ENCODE measurements at places on chromosomes 4 and X.

GRCh38 chrX:133783274-133783673 is 202.1 kb downstream of the GPC3 start:
- no peak for DNase-seq

DNA sequence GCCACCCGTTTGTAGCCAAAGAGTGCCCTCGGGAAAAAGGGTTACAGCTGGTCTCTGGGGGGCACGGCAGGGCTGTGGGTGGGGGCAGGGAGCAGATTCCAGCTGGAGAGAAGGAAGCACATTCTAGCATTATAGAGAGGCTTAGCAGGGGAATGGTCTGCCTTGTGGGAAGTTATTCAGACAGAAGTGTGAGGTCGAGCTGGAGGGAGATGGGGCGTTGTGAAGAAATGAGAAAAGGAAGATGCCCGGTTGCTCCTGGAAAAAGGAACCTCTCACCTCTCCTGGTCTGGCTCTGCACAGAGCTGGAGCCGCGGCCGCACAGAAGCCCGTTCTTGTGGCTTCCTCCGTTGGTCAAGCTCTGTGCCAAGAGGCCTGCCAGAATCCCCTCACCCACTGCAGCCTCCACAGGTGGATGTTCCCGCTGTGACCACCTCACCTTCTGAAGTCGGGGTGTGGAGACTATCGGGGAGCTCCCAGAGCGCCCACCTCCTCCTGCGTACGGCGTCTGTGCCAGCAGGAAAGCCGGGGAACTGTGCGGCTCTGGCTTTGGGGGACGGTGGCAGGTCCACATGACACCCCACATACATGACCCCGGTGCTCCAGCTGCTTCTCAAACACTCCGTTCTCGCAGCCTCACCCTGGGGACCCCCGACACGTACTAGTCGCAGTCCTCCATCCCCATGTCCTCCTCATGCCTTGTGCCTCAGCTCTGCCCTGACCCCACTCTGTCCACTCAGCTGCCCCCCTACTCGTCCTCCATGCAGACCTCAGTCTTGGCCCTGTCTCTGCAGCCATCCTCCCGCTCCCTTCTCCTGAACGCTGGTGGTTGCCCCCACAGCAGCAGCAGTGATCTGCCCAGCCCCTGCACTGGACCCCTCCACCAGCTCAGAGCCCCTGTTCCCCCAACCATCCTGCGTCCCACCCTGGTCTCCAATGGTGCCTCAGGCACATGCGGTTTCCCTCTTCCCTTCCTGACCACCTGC is 52.2 kb upstream of the HGFAC start:
- no peak for DNase-seq

- DNase-seq = no peak
Observed at GRCh38 chrX:109856974-109857373, 123.9 kb upstream of the ACSL4 start.

DNA sequence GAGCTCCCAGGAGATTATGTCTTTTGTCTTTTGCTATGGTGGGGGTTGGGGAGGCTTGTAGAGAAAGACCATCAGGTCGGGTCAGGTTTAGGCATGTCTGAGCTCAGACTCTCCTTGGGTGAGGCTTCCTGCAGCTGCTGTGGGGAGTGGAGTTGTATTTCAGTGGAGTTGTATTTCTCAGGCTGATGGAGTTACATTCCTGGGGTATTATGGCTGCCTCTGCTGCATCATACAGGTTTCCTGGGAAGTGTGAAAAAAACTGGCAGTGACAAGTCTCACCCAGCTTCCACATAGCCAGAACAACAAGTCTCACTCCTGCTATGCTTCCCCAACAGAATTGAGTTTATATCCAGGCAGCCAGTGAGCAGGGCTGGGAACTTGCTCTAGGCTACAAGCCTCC is 119.3 kb downstream of the VSIG4 start:
- DNase-seq = no peak

- no peak for DNase-seq
Observed at GRCh38 chrX:24298191-24298590, 15.7 kb downstream of the SUPT20HL2 start.

DNA sequence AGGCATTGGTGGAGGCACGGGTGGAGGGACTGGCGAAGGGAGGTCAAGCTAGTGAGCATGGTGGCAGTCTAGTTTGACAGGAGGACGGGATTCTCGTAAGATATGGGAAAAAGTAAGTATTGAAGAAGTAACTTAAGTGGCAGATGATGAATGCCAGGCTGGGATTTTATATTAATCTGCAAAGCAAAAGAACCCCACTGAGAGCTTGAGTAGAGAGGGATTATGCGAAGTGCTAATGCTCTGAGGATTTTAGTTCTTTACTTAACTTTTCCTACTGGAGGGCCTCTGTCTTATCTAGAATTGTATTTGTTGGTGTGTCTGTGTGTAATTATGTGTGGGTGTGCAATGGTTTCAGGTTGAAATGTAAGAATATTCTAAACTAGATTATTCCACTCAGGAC is 327.9 kb downstream of the FAT4 start:
- DNase-seq = no peak

GRCh38 chr4:26074712-26075430 is 160.9 kb downstream of the SMIM20 start:
- DNase-seq = peak; percentile 65

GRCh38 chr4:80141543-80141942 is 55.8 kb upstream of the PRDM8 start:
- no peak for DNase-seq

DNA sequence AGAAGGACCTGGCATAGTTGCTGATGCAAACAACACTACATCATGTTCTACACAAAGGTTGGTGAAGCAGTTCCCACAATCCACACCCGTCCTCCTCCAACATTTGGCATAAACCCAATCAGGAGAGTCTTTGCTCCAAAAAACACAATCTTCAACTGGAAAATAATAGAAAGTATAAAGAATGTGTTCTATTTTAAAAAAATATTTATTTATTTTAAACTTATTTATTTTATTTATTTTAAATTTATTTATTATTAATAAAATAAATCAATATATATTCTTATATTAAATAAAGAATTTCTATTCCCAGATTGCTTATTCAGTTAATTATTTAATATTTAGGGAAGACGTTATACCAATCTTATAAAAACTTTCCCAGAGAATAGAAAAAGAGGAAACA is 1753.7 kb upstream of the AGA start:
- DNase-seq = no peak

- no peak for DNase-seq
Observed at GRCh38 chrX:121000589-121000988, 15.0 kb upstream of the CT47A1 start.

- no peak for DNase-seq
Observed at GRCh38 chr4:10917566-10917965, 233.0 kb upstream of the CLNK start.

DNA sequence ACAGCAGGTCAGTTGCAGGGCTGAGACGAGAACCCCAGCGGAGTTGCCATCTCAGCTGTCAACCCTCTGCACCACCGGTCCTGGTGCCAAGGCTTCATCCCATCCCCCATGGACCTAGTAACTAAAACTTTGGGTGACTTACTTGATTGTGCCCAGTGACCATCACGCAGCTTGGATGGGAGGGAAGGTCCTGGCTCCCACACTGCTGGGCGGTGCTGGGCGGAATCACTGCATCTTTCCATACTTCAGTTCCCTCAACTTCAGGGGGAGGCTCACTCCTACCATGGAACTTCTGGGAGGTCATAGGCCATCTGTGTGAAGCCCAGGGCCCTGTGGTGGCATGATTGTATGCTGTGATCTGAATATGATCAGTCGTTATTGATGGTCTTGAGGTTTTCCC is 26.2 kb upstream of the JAKMIP1 start:
- no peak for DNase-seq

All from stimulated activated CD4-positive, alpha-beta T cell treated with anti-CD3 and anti-CD28 coated beads, Interleukin-4, amount 100 ng/mL, for 4 hours (primary cell).